ENCODE measurements at places on chromosomes 11 and 22.

- no peak for DNase-seq
These were observed 49.5 kb upstream of the PHF21B start for GRCh38 chr22:45059296-45059695.

DNA sequence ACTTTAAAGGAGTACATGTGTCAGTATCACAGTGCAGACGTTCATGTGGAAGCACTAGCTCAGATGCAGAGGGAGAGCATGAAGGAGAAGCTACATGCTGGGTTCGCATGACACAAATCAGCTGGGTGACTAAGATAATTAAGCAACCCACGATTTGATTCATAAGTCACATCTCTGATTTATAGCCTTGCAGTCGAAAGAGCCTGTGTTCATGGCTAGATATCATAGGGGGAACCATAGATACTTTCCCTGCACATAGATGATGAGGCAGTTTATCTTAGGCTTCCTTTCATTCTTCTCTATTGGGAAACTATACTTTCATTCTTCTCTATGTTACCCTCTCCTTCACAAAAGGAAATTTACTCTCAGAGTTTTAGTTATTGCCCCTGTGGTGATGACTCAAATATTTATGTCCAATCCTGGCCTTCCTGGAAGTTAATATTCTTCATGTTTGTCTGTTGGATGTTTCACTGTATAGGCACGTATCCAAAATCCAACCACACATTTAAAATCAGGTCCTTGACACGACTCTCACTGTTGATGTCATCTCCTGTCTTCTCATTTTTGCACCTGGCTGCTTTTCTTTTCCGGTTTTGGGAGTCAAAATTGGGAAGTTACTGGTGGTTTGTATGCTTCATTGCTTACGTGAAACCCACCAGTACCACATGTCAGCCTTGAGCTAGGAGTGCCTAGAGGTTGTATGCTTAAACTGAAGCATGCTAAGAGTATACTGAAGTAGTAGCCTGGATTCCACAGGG, 56.3 kb upstream of the SLC5A12 start:
- peak; percentile 51 for DNase-seq

DNA sequence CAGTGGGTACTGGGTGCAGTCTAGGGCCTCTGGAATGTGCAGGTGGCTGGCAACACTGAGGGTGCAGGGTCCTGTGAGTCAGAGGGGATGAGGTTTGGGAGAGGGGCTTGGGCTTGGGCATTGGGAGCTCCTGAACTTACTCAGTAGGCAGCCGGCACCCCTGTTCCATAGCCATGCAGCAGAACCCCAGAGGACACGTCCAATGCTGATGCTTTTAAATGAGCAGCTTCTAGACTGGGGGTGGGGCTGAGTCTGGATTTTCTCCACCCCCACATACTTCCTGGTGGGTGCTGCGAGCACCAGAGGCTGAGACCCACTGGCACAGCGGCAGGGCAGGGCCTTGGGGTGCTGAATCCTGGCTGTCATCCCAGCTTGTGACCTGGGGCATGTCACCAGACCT, 71.4 kb downstream of the ARHGAP8 start:
- DNase-seq: no peak

DNA sequence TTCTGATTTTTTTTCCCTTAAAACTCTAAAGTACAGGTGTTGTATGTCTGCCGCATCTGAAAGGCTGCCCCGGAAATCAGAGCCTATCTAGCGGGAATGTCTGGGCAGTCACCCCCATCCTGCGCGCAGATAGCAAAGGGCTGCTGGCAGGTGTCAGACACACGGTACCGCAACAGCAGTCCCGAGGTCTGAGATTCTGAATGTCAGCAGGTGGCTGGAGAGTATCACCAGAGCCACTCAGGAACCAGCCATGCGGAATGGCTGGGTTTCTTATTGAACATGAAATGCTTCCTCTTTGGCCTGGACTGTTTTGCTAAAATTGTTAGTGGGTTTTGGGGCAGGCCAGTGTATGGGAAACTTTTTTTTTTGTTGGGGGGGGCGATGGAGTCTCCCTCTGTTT, 53.3 kb downstream of the CERK start:
- no peak for DNase-seq

GRCh38 chr22:31692186-31692886, 30.3 kb upstream of the PISD start:
- DNase-seq: peak; percentile 11

- no peak for DNase-seq
These were observed 51.1 kb downstream of the MCM5 start for GRCh38 chr22:35450824-35451569.

DNA sequence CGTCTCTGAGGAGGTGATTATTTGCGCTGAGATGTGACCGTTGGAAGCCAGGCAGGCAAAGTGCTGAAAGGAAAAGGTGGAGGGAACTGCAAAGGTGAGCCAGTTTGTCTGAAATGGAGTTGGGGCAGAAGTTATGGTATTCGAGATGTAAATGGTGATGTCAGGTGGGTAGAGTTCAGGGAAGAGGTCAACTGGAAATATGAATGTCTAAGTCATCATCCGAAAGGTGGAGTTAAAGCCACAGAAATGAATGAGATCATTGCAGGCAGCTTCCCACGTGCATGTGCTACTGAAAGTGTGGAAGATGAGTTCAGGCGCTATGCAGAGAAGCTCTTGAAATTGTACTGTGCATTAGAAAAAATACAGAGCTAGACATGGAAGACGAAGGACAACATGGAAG, 2.2 kb upstream of the BPIFC start:
- no peak for DNase-seq

DNA sequence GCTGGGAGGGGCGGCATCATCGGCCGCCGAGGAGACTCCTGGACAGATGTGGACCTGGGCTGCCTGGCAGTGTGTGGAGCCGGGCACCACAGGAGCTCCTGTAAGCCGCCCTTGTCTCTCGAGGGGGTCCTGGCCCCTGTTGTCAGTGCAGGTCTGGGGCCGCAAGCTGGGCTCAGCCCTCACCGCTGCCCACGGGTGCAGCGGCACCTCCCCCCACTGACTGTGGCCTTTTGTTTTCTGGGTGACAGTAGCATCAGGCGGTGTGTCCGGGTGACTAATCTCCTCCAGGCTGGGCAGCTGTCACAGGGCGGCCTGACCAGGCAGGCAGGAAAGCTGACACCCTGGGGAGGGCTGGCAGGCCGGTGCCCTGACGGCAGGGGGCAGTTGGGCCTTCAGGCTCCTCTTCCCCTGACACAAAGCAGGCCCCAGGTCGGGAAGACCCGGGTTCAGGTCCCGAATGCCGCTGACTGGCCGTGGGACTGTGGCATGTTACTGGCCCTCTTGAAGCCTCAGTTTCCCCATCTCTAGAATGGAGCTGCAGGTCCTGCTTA, 16.3 kb downstream of the DGKZ start:
- peak; percentile 96 for DNase-seq

DNA sequence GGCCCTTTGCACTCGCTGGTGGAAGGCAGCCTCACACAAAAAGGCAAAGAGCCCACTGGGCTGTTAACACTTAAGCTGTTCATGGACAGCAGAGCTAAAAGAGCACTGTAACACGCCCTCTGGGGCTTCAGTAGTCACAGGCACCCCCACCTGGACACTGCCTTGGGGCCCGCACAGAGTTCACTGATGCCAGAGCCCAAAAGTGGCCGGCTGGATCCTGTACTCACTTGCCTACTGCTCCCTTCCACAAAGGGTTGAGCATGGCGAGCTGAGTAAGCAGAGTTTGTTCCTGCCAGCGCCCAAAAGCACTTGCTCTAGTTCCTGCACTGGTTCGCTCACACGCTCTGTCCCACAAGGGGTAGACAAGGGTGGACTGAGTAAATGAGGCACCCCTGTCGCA, 78.8 kb downstream of the RELT start:
- no peak for DNase-seq

GRCh38 chr11:8586805-8587204, 7.2 kb downstream of the STK33 start:
- DNase-seq: no peak
